ENCODE measurements at places on chromosomes 16 and 17.

DNA sequence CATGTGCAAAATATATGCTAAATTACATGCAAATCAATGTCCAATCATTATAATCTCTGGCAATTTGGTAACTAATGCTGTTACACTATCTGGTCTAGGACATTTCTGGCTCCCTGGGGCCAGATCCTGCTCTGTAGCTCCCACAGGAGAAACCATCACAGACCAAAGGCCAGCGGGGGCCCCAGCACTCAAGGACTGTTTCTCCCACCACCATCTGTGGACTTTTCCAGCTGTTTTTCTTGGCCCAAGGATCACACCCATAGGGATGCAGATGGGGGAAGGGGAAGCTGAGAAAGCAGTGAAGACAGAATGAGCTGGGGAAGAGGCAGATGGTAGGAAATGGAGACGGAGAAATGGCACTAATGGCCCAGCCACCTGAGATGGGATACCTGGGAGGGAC, at the start of gene HIGD1B:
HIGD1B (plus strand) TSS at position 298 of the 400 bp plus-strand sequence. CDS start 270 bp downstream, outside the sequence.
- no peak for DNase-seq

- DNase-seq = no peak
Observed at GRCh38 chr16:54112451-54113206, 174.0 kb downstream of the IRX3 start.

DNA sequence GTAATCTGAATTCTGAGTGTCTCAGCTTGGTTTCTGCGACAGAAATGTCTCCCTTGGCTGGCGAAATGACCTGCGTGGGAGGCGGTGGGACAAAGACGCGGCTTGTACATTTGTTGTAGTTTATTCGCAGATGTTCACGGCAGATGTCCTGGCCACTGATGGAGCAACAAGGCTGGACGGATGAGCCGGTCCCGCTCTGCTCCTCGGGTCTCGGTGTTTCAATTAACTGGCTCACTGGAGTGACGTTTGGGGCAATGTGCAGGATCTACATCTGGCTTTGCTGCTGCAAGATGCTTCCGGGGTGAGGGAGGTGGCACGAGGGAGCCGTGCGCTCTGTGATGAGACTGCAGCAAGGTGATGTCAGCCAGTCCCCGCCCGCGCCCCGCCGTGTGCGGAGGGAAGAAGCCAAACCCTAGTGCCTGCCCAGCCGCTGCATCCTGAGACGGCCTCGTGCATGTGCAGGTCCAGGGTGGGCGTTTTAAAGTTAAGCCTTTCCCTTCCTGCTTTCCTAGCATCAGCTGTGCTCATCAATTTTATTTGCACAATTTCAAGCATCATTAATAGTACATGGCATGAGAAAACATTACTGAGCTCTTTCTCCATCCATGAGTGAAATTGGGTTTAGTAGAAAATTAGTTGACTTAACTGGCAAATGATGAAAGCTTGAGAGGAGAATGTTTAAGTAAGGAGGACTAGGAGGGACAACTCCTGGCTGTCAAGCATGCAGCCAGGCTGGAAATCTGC, 44.4 kb downstream of the MGAT5B start:
- DNase-seq = no peak

DNA sequence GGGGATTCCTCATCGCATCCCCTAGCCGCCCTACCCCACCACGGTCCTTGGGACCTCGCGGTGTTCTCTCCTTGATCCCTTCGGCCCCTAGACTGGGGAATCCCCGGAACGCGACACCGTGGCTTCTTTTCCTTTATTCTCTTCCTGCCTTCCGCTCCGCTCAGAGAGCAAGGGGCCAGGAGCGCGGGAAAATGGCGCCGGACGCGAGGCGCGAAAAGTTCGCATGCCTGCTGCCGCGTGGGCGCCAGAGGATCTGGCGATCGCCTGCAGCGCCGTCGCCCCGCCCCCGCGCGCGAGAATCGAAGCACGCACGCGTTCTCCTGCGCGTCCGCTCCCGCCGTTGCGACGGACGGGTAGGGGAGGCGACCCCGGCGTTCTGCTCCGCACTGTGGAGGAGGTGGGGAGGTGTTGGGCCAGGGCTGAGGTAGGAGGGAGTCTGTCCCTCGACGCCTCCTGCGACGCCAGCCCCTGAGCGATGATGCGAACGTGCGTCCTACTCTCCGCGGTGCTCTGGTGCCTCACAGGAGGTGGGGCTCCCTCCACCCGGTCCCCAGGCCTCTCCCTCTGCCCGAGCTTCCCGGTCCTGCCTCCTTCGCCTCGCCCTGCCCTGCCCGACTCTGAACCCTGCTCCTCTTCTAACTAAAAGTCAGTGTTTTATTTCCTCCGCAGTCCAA, at the start of gene ZPBP2:
ZPBP2 (plus strand) TSS at position 323 of the 674 bp plus-strand sequence; CDS start at position 476, 153 bp downstream.
- DNase-seq = no peak

DNA sequence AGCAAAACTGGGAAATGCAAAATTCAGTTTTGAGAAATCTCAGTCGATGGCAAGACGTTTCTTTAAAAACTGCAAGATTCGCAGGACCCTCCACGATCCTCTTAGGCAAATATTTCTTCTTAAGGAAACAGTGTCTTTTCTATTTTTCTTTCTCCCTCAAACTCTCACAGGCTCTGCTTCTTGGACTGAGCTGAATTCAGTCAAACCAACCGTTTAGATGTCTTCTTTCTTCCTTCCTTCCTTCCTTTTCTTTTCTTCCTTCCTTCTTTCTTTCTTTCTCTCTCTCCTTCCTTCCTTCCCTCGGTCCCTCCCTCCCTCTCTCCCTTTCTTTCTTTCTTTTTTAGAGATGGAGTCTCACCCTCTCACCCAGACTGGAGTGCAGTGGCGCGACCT, 67.2 kb upstream of the AXIN2 start:
- no peak for DNase-seq

GRCh38 chr17:10463402-10463801, 6.0 kb downstream of the MYH4 start:
- DNase-seq = no peak

GRCh38 chr17:77959126-77959925, 823 bp downstream of the TNRC6C start:
- DNase-seq = peak; percentile 79

DNA sequence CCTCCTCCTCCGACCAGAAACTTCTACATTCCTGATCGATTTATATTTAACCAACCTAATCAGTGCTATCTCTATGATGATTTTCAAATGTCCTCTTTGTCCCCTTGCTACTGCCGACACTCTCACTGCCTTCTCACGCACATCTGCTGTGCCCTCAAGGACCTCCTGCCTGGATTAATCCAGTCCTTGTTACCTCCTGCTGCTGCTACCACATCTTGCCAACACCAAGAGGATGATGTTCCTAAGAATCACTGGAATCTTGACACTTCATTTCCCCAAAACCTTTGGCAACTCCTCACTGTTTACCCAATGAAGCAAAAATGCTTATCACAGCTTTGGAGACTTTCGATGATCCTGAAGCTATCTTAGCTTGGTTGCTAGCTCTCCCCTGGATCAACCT, 287.3 kb upstream of the AXIN2 start:
- DNase-seq = no peak

DNA sequence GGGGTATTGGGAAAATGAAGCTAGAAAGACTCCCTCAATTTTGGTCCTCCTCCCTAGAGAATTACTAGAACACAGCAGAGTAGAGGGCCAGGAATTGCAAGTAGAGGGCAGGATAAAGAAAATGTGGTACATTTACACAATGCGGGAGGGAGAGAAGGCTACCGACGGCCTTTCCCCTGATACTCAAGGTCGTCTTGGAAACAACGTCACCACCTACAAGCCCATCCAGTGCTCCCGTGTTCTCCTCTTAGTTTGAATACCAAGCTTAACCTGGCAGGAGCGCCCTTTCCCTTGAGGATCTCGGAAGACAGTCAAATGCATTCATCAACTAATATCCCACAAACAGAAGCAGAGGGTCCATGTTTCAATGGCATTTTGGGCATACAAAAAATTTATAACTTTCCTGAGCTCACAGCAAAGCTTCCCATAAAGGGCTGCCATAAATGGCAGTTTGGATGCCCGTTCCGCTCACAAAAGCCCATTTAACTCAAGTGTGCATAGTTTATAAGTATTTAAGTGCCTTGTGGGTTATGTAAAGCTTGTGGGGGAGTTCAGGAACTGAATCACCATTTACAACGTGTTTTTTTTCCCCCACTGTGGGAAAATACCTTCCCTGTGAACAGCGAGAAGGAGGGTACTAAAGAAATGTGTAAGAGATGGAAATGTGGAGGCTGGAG, 414.6 kb downstream of the SLC39A11 start:
- DNase-seq = no peak

DNA sequence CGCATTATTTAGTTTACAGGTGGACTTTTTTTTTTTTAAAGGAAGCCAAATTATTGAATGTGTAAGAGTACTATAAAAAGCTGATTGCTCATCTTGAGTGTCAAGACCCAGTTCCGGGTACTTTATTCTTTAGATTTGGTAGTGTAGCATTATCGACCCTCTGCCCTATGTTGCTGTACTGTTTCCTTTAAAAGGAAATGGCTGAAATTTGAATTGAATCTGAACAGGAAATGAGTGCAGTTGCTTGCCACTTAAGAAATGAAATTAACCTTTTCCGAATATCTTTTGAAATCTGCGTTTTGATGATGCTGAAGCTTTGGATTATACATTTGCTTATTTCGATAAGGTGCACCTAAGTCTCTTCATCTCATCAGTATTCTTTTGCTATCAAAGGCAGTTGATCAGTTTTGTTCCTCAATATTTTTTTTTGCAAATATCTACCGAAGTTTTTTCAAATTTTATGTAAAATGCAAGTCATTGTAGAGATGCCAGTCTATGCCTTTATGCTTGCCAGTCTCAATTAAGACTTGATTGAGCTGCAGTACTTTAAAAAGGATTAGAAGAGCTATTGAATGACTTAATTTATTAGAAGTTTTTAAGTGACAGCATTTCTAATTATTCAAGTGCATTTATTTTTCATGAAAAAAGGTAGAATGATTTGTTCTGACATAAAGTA, 1.8 kb downstream of the GGNBP2 start:
- DNase-seq = no peak

DNA sequence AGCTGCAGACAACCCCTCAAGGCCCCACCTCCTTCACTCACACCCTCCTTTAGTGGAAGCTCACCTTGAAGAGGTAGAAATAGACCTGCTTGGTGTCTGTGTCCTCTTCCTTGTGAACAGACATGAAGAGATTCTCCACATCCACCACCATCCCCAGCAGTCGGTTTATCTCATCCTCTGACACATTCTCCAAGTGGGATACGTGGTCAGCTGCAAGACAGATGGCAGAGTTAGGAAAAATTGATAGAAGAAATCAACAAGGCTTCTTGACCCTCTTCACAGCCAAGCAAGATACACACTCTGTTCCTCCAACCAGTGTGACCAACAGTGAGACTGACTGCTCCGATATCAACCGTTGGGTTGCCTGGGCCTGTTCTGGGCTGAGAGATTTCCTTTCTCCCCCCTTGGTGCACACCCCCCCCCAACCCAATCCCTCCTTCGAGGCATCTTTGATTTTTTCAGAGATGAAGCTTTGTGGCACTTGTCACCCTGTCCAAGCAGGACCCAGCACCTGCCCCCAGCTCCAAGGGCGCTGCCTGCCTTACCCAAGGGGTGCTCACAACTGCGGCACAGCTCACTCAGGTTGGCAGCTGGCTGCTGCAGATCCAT, 902 bp downstream of the KAT2A start:
- DNase-seq = no peak

DNA sequence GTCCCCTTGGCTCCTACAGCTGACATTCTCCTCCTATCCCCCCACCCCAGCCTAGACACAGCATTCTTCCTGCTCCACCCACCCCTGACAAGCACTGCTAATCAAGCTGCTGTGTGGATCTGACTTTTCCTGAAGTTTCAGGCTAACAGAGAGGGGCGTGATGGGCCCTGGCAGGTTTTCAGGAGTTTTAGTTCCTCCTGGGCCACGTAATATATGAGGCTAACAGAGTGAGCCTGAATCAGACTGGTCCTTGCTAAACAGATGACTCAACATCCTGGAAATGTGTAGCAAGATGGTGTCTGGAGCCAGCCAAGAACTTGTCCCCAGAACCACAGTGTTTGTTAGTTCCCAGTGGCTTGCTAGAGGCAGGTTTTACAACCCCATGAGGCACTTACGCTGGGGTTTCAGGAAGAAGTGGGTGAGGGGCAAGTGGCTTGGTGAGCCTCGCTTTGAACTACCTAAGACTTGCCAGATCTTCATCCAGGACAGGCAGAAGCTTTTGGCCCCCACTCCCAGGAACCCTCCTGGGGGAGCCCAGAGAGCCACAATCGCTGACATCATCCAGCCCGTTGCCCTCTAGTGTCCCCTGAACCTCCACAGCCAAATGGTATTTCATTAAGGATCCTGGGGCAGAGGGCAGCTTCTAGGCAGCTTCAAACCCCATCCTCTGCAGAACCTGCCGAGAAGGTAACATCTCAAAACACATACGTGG, 15.9 kb downstream of the TMEM92 start:
- DNase-seq = peak; percentile 90

GRCh38 chr16:26454102-26454501, 612.6 kb upstream of the C16orf82 start:
- DNase-seq = no peak

DNA sequence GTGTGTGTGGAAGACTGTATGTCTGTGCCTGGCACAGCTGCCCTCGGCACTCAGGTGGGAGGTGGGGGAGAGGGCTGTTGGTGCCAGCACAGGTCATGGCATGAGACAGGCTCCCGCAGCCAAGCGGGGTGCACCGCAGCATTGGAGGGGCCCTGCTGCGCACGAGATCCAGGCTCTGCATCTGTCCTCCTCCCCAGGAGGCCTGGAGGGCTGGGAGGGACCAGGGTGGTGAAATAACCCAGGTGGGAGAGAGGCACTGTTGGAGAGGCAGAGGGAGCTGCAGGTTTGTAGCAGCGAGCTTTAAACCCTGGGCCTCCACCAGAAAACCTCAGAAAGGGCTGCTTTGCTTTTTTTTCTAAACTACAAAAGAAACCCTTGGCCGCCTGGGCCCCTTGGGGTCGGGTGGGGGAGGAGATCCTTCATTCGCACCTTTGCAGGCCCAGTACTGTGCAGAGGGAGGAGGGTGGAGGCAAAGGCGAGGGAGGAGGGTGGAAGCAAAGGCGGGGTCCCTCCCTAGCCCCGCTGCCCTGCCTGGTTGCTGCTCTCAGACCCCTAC, 241.7 kb downstream of the SEC14L1 start:
- DNase-seq = no peak

DNA sequence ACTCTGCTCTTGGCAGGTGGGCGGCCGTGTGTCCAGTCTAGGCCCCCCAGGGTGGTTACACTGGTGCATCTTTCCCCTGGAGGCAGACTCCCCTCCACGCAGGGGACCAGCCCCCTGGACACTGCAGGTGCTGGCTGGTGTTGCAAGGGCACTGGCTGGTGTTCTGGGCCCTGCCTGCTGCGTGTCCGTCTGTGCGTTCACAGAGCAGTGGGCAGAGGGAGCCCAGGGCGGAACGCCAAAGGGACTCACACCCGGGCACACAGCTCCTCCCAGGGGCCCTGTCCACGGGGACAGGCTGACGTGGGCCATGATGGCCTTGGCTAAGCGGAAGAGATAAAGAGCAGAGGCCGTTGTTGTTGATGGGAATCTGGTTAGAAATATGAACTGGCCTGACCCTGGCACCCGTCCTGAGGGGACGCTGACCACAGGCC, 27.3 kb downstream of the ACSF3 start:
- peak; percentile 39 for DNase-seq

GRCh38 chr17:28258347-28258887, 60.6 kb upstream of the TMEM97 start:
- DNase-seq = no peak

DNA sequence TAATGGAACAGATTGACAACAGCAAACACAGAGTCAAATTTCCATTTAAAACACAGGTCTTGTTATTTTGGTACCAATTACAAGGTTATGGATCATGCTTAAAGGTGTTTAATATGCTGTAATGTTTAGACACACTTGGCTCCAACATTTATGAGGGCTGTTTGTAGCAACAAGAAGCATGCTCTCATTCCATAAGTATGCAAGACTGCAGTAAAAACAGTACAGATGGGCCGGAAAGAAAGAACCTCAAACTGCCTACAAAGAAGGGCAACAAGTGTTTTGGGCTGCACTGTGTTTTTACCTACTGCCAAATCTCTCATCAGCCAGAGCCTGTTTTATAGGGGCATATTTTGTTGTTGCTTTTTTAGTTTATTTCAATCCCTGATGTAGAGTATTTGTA, 100.5 kb upstream of the HS3ST3A1 start:
- no peak for DNase-seq
